NCI-H1417 treated with DMSO at 0.1 percent for 48 hours (cell line): ENCODE measurements at places on chromosomes 1 and 21.

- no peak for DNase-seq
Observed at GRCh38 chr1:22326372-22326915, 125.2 kb upstream of the ZBTB40 start.

DNA sequence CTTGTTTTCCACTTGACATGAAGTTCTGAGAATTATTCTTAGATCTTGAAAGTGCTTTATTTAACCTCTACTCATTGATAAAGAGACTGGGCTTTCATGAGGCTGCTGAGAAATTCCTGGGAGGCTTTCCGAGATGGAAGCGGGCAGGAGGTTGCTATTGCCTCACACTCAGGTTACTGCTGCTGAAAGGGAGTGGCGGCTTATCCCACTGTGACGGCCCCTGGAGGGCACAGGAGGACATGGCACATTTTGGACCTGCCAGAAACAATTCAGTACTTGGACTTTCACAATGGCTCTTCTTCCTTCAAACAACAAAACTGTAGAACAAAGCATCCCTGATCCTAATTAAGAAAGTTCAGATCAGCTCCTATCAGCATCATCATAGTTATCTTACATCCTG, 16.2 kb upstream of the MARK1 start:
- no peak for DNase-seq

GRCh38 chr21:33896691-33897090, 18.9 kb downstream of the ATP5PO start:
- no peak for DNase-seq

DNA sequence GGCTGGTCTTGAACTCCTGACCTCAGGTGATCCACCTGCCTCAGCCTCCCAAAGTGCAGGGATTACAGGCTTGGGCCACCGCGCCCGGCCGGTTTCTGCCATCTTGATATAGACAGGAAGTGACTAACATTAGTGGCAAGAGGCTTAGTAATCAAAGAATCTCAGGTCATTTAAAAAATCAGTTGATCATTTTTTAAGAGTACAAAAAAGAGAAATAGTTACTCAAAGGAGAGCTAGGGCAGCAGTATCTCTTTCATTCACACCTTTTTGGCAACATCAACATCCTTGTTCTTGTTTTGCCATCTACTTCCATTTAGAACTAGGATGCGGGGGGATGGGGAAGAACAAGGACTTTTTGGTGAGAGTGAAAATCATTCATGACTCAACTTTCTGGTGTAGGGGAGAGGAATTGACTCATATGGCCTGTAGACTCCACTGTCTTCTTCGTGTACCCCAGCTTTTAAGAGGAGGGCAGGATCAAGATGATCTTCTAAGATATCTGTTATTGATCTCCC, 8.8 kb downstream of the FCRLB start:
- DNase-seq, result no peak

DNA sequence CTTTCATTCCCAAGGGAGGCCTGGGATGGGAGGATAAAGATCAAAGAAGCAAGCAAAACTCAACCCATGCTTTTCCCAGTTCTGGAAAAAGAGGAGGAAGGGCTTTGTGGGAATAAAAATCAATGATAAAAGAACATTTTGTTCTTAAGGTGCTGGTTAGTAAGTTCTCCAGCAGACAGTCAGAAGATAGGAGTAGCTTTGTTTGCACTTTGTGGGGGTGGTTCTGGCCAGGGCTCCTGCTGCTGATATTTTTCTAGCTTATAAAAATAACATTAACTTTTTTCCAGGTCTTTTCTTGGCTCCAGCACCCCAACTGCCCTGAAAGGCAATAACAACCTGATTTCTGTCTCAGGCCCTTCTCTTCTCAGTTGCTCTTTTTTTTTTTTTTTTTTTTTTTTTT, 220.0 kb downstream of the FGGY start:
- DNase-seq, result no peak

- DNase-seq, result no peak
Observed at GRCh38 chr1:106055855-106056254, 1000.6 kb upstream of the PRMT6 start.

DNA sequence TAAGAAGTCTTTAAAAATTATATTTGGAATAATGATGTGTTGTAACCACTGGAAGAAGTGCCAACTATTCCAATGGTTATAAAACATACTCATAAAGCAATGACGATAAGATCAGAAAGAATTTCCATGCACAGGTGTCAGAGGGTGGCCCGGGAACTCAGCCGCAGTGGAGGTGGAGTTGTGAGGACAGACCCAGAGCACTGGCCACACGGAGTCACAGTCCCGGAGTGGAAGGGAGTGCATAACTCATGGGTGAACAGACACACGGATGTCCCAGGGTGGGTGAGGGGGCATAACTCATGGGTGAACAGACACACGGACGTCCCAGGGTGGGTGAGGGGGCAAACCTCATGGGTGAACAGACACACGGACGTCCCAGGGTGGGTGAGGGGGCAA, 2.5 kb downstream of the KRTAP10-4 start:
- DNase-seq, result no peak

GRCh38 chr1:3030663-3031381, 9.6 kb downstream of the ACTRT2 start:
- DNase-seq, result no peak

GRCh38 chr1:219088778-219089557, 84.7 kb upstream of the LYPLAL1 start:
- DNase-seq, result no peak

DNA sequence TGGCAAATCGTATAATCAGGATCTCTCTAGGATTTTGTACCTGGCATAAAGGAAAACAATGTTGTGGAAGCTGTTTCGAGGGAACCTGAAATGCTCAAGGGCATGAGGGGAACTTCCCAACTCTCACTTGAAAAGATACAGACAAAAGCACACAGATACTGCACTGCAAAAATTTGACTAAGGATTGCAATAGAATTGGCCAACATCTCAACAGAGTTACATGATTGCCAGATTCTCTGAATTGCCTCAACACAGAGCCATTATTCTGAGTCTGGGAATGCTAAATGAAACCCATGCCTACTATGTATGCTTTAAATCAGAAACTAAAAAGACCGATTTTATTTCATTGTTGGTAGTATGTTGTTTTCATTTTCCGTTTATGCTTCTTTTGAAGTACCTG, 16.0 kb downstream of the KRTAP19-8 start:
- no peak for DNase-seq

DNA sequence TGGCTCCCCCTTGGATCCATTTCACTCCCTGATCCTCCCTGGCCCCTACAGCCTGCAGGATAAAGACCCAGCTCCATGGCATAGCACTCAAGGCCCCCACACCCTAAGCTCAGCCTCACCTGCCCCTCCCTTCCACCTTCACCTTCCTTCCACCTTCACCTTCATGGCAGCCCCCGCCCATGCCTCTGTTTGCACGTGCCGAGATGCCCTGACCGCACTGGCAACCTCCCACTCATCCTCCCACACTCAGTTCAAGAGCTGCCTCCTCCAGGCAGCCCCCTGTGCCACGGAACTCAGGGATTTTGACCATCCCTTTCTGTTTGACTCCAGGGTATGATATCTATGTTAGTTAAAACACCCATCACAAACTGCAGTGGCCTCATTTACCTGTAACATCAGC, 109.8 kb downstream of the RAVER2 start:
- no peak for DNase-seq

DNA sequence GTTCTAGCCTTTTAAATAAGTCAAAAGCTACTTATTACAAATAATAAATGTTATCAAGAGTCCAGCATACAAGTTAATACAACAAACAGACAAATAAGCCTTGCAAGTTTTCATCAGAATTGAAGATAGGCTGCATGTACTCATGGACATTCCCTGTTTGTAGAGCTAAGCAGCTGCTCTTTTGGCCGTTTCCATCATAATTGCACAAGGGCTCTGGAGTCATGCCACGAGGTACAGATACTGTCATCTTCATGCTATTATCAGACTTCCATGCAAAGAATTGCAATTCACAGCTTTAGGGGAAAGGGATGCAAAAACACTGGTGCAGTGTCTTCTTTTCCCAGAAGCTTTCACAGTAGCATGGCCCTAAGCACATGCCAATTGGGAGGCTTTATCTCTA, 52.8 kb upstream of the TBX15 start:
- DNase-seq, result no peak

DNA sequence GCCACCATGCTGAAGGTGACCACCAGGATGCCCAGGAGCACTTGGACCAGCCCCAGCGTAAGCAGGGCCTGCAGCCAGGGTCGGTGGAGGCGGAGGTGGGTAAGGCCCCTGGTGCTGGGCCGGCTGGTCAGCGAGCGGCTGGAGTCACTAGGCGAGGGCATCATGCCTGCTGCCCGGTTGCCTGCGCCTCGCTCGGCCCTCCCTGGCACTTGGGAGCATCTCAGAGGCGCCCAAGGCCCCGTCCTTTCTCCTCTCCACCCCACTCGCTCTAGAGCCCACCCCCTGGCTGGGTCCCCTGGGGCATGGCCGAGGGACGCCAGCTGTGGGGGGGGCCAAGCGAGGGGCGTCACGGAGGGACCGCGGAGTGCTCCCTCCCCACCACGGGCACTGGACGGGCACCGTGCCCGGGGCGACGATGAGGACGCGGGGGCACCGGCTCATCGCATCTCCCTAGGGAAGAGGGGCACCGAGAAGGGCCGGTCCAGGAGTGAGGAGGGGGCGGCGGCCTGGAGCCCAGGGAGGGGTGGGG, 505 bp downstream of the ENTREP3 start:
- no peak for DNase-seq

DNA sequence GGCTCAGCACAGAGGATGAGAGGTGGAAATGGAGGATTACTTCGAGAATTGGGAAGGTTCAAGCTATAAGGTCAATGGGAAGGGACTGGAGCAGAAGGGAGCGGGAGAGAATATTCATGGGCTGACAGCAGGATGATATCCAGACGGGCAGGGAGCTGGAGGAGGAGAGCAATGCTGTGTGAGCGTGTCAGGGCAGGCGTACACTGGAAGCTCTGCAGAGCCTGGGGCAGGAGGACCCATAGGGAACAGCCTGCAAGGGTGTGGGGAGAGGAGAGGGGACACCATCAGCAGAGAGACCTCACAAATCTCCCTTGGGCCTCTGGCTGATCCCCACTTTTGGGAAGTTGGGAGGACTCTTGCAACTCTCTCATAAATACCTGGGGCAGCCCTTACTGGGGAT, 13.7 kb downstream of the CSF1 start:
- no peak for DNase-seq

- no peak for DNase-seq
Observed at GRCh38 chr21:37673801-37674575, 242.3 kb downstream of the KCNJ6 start.

GRCh38 chr1:216325336-216325735, 97.9 kb downstream of the USH2A start:
- DNase-seq, result no peak

DNA sequence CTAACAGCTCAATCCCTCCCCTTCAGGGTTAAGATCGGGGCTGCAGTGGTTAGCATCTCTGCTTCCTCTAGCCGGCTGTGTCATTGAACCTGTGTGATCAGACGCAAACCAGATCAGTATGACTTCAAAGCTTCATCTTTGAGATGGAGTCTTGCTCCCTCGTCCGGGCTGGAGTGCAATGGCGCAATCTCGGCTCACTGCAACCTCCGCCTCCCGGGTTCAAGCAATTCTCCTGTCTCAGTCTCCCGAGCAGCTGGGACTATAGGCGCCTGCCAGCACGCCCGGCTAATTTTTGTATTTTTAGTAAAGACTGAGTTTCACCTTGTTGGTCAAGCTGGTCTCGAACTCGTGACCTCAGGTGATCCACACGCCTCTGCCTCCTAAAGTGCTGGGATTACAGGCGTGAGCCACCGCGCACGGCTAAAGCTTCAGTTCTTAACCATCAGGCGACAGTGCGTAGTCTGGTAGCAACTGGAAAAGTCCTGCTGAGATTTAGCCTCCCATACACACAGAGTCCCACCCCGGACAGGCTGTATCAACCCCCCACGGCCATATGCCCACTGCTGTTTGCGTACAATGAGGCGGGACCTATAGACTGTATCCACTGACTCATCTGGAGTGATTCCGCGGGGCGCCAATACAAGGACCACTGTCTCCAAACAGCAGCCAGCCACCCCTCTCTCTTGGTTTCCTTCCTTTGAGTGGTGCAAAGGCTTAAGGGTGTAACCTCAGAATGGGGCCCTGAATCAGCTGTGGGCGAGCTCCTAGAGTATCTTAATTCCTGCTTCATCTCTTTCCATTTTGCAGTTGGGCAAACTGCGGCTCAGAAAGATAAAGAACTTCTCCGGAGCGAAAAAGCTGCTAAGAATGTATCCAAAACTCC, 23.3 kb downstream of the CELA3A start:
- DNase-seq, result no peak

DNA sequence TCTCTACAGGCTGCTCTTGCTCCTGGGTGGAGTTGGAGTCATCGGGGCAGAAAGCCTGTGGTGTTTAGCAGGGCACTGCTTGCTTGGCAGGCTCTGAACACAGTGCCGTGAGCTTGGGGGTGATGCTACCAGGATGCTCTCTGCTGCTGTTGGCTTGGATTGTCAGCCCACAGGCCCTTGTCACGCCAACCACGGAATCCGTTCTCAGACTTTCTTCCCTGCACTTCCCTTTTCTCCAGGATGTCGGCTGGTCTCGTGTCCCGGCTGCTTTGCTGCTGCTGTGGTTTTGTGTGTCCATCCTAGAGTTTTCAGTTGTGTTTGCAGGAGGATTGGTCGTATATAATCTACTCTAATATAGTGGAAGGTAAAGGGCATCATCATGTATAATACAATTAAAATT, 44.4 kb upstream of the TTC34 start:
- DNase-seq, result no peak

GRCh38 chr1:165443539-165444311, 1.2 kb downstream of the RXRG start:
- DNase-seq, result no peak

DNA sequence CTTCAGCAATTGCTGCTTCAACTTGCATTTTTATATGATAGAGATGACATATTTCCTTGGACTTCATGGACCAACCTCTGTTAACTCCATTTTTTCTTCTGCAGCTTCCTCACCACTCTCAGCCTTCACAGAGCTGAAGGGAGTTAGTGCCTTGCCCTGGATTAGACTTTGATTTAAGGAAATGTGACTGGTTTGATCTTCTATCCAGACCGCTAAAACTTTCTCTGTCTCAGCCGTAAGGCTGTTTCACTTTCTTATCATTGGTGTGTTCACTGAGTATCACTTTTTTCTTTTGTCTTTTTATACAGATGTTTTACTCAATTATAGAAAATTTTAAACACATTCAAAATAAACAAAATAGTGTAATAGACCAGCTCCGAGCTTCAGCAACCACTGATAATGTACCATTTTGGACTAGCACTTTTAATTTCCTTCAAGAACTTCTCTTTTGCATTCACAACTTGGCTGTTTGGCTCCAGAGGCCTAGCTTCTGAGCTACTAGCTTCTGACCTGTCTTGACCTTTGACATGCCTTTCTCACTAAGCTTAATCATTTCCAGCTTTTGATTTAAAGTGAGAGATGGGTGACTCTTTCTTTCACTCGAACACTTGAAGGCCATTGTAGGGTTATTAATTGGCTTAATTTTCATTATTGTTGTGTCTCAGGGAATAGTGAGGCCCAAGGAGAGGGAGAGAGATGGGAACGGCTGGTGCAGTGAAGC, 9.3 kb downstream of the NEK7 start:
- no peak for DNase-seq

GRCh38 chr1:65230731-65231481, 78.4 kb upstream of the DNAJC6 start:
- no peak for DNase-seq
